ENCODE measurements at places on chromosomes 7 and 10.

- DNase-seq: no peak
Measured at GRCh38 chr10:71998840-71999194, 34.6 kb downstream of the CHST3 start.

DNA sequence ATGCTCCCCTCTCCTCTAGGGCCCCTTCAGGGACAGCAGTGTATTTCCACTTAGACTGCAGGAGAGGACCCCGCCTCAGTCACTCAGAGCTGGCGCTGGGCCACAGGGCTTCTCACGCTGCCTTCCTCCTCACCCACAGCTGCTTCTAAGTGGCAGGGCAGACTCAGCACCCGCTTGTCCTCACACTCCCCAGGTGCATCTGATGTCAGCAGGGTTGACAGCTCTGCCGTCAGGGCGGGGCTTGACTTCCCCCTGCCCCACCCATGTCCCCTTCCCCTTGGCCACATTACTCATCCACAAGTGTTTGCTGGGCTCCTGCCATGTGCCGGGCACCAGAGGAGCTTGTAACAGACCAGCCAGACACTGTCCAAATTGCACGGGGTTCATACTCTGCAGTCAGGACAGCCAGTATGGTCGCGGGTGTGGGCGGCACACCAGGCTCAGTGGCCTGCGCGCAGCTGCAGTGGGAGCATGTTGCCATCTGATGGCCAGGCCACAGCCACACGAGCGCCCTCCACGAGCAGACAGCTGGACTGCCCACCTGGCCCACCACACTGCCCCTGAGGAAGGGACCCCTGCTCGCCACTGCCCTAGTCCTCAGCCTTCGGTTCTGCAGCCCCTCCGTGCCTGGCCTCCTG lies 29.3 kb upstream of the TTYH3 start:
- no peak for DNase-seq

DNA sequence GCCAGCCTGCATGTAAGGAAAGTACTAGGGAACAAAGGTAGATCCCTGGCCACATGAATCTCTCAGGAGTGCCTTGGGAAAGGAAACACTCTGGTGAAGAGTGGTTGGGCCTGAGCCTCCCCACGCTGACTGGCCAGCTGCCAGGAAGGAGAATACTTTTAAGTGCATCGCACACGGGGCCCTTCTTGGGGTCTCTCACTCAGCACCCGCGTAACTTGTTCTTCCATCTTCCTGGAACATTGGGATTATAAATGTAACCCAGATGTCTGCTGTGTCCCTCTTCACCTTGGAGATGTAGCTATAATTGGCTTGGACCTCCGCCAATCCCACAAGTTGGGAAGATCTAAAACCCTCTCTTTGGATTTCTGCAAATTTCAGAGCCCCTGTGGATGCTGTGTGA lies 4.4 kb upstream of the GLI3 start:
- DNase-seq: no peak

DNA sequence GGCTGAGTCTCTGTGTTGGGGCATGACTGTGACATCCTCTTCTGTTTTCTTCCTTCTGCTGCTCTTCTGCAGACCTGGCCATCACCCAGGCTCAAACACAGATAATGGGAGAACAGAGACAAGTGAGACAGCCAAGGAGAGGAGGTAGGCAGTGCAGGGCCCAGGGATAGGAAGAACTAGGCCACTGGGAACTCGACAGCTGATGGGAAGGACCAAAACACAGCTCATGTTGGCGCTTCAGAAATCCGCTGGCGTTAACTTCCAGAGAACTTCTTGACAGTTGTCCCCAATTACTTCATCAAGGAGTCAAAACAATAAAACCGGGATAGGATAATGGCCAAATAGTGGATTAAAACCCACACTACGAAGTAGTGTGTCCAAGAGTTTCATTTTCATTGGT lies 97.0 kb upstream of the PALS2 start:
- DNase-seq: no peak

DNA sequence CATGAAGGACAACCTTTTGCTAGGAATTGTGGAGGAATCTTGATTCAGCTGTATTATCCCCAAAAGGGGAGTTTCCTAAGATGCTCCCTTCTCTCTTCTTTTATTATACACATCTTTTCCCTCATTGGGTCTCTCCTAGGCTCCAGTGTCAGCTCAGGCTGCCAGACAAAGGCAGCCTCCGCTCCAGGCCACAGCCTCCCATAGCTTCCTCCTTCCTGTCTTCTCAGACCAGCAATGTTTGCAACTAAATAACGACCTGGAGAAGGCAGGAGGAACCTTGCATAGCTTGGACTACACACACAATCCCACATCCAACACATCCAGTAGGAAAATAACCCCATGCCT lies 12.3 kb downstream of the SFXN3 start:
- DNase-seq: no peak

DNA sequence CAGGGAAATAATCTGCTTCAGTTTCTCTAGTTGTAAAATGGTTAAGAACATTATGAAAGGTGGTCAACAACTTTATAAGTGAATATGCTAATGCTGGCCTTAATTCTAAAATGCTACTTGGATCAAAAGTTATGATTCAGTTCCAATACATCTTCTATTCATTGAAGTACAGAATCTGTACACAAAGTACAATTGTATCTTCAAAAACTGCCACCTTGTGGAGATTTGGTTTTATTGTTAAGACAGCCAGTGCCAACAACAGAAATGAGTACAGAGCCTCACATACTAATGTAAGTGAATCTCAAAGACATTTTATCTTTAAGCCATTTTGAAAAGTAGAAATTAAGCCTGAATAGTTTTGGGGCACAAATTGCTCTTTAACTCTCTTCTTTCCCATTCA lies 194.0 kb downstream of the CFTR start:
- no peak for DNase-seq

- no peak for DNase-seq
Measured at GRCh38 chr7:31079824-31080511, 27.9 kb downstream of the ADCYAP1R1 start.

GRCh38 chr10:26221541-26221940 lies 5.0 kb downstream of the GAD2 start:
- no peak for DNase-seq

- no peak for DNase-seq
Measured at GRCh38 chr7:99095698-99096097, 48.2 kb downstream of the SMURF1 start.

DNA sequence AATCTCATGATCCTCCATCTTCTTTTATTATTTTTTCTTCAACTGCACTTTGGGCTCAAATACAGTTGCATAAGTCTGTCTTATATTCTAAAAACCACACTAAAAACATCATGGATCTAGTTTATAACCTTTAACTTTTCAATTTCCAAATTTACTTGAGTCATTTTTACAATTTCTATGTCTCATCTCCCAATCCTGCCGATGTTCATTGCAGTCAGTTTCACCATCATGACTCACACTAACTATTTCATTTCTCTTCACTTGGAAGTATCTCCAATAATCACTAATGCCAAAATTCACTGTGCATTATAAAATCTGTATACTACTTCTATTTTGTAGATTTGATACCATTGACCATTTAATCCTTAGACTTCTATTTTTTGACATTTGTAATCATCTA lies 806.9 kb upstream of the SORCS1 start:
- DNase-seq: no peak

GRCh38 chr7:133040674-133041073 lies 41.2 kb downstream of the CHCHD3 start:
- no peak for DNase-seq

- DNase-seq: no peak
Measured at GRCh38 chr7:153657182-153657800, 394.9 kb upstream of the DPP6 start.

- DNase-seq: no peak
Measured at GRCh38 chr7:12139416-12139815, 71.7 kb upstream of the TMEM106B start.

- no peak for DNase-seq
Measured at GRCh38 chr10:124174071-124174566, 80.7 kb upstream of the CHST15 start.

GRCh38 chr10:21530168-21530567 lies 3.9 kb upstream of the MLLT10 start:
- DNase-seq: no peak

- DNase-seq: no peak
Measured at GRCh38 chr7:99143521-99143852, 421 bp downstream of the SMURF1 start.

- DNase-seq: no peak
Measured at GRCh38 chr10:20990604-20991003, 93.5 kb upstream of the NEBL start.

DNA sequence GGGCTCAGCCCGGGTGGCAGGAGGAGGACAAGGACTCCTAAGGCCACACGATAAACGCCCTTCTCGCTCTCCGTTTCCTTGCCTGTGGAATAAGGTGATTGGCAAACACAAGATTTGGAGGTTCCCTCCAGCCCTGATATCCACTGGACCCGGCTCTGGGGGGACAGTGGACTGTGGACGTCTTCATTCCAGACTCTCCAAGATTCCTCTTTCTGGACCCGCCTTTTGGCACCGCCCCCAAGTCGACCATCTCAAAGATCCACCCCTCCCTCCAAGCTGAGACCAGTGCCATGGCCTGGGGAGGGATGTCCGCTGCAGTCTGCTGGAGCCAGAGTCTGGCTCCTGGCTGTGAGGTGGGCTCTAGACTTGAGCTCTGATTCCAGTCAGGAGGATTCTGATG lies 23.6 kb downstream of the ZNF783 start:
- DNase-seq: no peak

- DNase-seq: no peak
Measured at GRCh38 chr10:132113766-132114365, 48.1 kb downstream of the JAKMIP3 start.

- DNase-seq: no peak
Measured at GRCh38 chr7:91883676-91884362, 3.3 kb upstream of the MTERF1 start.

- no peak for DNase-seq
Measured at GRCh38 chr10:114471906-114472876, 67.9 kb upstream of the AFAP1L2 start.

GRCh38 chr7:154863766-154864522 lies 139.0 kb downstream of the PAXIP1 start:
- no peak for DNase-seq

DNA sequence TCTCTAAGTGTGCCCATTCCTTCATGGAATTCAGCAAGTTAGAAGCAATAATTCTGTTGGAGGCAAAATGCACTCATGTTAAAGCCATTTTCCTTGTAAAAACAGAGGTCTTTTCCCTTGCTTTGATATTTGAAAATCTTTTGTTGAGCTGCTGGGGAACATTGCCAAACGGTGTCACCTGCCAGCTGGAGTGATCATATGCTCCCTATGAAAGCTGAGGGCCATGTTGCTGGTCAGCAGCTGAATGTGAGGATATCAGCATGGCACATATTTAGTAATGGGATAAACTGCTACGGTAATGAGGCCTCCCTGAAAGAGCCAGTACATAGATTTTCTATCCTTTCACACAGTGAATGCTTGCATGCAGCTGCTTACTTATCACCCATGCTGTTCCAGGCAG lies 224.3 kb downstream of the THSD7A start:
- no peak for DNase-seq

Measured in activated naive CD4-positive, alpha-beta T cell treated with anti-CD3 and anti-CD28 coated beads, Interleukin-2, amount 50 U/mL, for 72 hours (primary cell).